NCI-H774 (cell line): ENCODE measurements at places on chromosomes 5 and 9.
A peak's percentile ranks its signal among the peaks of the same experiment; 100 is the strongest.

DNA sequence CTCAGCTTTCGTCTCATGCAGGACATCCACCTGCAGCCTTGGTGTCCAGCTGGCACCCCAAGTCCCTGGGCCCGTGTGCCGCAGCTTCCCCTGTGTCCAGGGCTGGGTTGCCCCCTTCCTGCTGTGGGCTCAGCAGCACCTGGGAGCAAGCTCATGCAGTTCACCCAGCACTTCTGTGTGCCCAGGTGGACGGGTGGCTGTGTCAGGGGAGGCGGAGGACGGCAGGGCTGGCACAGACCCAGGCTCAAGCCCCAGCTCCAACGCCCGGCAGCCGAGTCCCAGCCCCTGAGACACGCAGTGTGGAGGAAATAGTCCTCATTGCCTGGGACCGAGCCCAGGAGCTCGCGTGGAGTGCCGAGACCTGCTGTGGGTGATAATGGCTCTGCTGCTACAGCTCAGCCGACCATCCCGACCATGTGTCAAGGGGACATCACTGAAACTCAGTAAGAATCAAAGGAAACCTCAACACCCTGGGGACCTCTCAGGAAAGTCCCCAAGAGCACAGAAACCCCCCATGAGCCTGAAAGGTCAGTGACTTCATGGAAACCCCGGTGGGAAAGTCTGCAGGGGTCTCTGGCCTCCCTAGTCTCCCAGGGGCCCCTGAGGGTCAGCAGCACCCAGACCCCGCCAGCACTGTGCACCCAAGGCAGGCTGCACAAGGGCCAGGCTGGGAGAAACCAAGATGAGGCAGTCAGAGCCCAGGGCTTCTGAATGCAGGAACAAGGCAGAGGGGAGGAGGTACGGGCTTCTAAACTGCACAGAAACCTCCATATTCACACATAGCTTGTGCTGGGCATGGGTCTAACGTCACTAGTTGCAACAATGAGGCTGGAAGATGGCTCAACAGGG, 38.8 kb downstream of the LPCAT1 start:
- DNase-seq = no peak

DNA sequence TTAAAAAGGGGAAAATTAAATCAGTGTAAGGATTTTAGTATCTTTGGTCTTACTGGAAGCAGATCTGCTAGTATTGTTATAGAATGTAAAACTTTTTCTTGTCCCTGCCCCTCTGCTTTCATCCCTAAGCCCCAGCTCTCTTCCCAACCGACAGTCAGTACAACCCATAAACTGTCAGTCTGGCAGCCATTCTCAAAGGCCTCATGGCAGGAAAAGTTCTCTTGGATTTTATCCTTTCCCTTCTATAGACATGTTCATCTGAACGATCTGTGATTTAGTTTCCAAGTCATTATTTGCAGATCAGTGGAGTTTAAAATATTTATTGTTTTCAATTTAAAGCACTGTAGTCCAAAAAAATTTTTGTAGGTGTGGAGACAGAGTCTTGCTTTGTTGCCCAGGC, 39.2 kb downstream of the ARRDC3 start:
- DNase-seq = no peak

DNA sequence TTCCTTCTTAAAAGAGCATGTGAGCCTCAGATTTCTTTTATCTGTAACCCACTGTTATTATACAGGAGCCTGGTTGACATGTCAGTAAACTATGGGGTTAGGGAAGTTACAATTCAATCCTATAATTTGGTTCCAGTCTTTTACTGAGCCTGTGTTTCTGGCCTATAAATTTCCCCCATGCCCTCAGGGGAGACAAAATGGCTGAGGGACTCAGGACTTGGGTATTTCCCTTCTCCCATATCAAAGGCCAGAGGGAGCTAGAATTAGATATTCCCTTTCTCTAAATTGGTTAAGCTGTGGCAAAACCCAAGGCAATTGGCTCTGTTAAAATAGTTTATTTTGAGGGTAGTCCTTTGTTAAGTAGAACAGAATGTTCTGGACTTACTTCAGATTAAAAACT, 823.2 kb downstream of the TLE1 start:
- DNase-seq = no peak

DNA sequence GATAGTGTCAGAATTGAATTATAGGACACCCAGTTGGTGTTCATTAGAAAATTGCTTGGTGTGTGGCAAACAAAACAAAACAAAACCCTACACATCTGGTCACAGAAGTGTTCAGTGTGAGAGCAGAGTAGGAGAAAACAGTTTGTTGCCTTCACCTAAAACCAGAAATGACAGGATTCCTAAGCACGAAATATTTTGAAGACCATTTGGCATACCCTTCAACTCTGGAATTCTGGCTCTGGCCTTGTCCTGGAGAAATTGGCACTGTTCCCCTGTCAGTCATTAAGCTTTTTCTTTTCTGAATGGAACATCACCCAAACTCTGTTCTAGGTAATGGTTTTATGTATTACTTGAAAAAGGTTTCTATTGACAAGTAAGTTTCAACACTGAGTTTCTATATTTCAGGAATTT, 110.2 kb upstream of the PCA3 start:
- no peak for DNase-seq

- DNase-seq = peak; percentile 18
These were observed 146.5 kb upstream of the TLX3 start for GRCh38 chr5:171162596-171162995.

- DNase-seq = no peak
These were observed 162.1 kb downstream of the ARL15 start for GRCh38 chr5:54148067-54148845.

DNA sequence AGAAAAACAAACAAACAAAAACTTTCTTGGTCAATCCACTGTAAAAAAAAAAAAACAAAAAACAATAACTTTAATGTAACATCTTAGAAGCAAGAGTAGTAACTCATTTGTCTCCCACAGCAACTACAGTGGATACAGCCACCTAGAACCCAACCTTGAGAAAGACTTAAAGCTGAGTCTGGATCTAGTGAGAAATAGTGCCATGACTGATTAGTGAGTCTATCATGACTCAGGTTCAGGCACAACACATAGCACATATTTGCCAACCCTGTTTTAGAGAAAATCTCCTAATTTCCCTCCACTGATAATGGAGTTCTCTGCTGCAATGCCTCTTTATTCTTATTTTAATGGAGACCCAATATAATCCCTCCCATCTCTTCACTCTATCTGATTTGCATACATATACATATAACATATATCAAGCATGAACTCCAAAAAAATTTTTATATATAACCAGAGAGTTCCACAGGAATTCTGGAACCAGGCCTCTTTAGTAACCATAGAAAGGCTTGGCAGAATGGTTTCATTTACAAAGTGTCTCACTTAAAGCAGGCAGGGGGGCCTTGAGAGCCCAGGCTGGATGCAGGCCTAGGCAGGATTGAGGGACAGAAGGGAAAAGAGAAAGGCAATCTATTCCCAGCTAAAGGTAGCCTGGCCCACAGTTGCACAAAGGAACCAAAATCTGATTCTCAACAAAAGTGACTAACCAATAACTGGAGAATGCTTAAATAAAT, 11.9 kb upstream of the NR4A3 start:
- no peak for DNase-seq

DNA sequence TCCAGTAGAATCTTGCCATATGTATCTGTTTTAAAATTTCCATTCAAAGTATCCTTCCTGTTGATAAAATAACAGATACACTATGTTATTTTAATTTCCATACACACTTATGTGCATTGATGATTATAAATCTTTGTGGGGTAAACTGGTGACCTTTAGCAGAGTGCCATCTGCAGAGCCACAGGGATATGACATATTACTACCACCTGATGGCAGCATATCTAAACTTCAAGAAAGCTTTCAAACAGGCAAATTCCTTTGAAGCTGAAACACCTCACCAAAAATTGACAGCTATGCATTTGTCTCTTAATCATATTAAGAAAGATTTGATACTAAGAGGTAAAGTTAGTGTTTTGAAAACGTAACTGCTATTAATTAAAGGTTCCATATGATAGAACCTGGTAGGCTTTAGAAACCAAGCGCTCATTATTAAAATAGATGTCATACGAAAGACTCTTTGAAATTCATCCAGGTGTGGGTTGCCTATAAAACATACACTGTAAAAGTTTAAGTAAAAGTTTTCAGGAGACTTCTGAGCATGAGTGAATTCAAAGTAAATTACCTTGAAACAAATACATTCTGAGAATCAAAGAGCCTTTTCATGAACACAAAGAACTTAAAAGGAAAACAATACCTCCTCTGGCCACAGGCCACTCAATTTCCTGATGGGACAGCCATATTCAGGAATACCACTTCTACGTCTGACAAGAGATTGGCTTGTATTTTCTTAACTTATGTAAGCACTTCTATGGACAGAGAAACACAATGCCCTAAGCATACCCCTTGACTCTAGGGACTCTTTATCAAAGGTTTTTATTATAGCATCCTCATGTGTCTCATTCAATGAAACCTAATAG, 93.3 kb downstream of the KIAA0825 start:
- peak; percentile 22 for DNase-seq

DNA sequence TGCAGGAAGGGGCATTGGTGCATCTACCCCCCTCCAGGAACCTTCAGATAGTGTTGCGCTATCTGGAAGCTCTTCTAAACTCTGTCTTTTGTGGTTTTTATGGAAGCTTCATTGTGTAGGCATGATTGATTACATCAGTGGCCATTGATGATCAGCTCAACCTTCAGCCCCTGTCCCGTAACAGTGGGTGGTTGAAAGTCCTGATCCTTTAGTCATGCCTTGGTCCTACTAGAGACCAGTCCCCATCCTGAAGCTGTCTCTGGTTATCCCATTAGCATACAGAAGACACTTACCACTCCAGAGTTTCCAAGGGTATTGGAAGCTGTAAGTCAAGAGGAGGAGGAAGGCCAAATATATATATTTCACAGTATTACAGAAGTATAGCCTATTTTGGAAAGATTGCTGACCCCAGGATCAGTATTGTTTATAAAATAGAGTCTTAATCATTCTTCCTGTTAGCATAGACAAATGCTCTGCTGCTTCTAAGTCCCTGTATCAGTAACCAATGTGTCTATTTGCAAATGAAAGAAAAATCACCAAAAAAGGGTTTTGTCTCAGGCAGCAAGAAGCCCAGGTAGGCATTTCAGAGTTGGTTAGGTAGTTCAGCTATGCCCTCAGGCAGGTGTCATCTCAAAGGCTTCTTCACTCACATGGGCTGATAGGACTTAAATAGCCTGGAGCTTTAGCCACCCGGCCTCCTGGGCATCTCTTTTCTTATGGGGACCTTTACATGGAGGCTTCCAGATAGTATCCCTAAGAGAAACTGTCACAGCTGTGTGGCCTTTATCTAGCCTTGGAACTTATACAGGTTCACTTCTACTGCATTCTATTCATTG, 41.6 kb downstream of the SPIN1 start:
- DNase-seq = no peak

- DNase-seq = no peak
These were observed 118.7 kb downstream of the TTLL11 start for GRCh38 chr9:121974421-121974820.

GRCh38 chr9:75147638-75148037, 59.3 kb downstream of the OSTF1 start:
- no peak for DNase-seq

DNA sequence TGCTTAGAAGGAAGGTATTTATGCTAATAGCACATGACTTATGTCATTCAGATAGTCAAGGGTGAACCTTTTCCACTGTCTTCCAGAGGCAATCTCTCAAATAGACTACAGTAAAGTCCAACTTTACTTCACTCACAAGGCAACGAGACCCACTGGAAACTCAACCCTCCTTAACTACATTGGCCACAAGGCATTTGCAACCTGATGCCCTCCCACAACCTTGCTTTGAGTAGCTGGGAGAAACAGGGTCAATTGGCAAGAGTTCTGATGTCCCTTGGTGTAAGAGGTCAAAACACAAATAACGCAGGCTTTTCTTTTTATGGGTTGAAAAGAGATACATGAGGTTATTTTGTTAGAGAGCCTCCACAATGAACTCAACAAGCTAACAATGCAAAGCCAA, 6.1 kb downstream of the GAS1 start:
- no peak for DNase-seq

DNA sequence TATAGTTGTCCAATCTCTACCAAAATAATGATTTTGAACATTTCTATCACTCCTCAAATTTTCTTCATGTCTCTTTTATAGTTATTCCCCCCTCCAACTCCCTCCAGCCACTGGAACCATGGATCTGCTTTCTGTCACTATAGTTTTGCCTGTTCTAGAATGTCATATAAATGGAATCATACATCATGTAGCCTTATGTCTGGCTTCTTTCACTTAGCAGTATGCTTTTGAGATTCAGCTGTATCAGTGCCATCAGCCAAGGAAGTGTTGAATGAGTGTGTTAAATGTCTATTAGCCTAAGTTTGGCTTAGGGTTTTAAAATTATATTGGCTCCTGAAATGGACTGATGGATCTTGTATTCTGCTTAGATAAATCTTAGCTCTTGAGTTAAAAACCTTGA, 36.0 kb downstream of the UBE2D2 start:
- DNase-seq = no peak

DNA sequence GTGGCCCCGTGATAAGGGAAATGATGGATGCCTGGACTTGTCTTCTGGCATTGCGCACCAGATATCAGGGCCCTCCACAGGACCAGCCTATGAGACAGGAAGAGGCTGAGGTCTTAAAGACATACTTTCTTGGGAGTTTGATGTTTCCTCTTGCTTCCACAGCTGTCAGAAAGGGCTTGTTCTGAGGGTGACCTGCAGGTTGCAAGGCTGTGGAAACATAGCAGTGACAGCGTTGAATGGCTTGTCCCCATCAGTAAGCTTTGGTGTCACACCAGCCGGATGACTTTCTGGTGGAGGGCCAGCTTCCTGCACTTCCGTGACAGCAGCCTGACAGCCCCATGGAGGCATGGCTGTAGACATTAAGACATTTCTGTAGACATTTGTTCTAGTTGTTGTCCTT, 143.2 kb downstream of the C9orf152 start:
- DNase-seq = no peak

DNA sequence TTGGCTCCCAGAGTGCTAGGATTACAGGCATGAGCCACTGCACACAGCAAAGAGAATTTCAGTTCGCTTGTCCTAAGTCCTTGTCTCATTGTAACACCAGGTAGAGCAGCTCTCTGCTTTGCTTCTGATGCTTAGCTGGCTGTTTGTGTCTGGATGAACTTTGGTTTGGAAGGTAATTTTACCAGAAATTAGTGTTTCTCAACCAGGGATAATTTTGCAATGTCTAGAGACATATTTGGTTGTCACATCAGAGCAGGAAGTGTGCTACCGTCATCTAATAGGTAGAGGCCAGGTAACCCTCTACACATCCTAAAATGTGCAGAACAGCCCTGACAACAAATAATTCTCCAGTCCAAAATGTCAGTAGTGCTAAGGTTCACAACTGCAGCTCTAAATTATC, 108.8 kb downstream of the SNX18 start:
- DNase-seq = no peak
